ENCODE measurements at places on chromosomes 2 and 18.

- DNase-seq = no peak
Observed at GRCh38 chr2:18788592-18788991, 199.2 kb upstream of the NT5C1B start.

GRCh38 chr2:36741188-36741837 is 44.8 kb downstream of the VIT start:
- no peak for DNase-seq

DNA sequence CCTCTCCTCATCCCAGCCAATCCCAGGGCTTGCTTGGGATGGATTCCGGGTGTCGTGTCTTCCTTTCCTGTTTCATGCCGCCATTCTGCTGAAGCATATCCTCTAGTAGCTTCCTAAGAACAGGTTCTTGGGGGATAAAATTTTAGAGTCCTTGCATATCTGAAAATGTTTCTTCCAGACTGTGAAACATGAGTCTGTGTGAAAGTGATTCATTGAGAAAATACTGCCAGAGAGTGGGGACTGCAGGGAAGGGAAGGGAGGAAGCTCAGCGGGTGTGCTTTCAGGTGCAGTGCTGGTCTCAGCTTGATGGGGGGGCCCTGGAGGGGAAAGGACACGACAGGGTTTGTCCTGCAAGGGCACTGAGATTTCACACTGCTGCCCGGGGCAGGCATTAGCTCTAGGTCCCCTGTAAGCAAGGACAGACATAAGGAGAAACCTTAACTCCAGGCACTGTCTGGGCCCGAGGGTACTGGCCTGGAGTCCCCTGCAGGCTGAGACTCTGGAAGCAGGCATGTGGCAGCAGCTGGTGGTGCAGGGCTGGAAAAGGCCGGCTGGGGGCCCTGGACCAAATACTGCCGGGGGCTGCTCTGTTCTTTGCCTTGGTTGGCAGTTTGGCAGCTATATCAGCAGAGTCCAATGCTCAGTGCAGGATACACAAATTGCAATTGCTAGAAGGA is 97.6 kb upstream of the HS6ST1 start:
- no peak for DNase-seq

DNA sequence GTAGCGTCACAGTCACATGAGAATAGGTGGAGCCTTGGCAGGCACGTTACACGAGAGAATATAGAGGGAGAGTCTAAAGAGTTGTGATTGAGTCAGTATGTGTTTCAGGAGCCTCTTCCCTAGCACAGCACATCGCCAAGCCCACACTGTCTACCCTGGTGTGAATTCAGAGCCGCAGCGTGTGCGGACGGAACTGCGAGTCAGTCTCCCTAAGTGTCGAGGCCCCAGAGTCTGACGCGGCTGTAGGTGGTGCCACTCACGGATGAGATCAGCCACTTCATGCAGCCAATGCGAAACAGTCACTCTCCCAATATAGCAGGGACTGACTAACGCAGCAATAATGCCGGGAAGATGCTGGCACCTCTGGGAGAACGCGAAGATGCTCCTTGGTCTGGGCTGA is 587.3 kb upstream of the ID2 start:
- DNase-seq = no peak

DNA sequence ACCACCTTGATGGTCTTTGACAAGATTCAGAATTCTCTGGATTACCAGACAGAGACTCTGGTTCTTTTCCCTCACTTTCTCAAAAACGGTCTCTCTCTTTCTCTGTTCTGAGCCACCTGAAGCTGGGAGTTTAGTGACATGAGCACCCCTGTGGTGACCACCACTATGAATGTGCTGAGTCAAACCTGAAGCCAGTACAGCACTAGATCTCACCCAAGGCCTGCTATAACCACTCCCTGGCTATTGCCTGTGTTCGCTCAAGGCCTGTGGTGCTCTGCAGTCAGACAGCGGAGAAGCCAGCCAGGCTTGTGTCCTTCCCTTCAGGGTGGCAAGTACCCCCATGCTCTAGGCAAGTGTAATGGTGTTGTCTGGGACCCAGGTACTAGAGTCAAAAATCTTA is 828.9 kb upstream of the NXPH2 start:
- no peak for DNase-seq

DNA sequence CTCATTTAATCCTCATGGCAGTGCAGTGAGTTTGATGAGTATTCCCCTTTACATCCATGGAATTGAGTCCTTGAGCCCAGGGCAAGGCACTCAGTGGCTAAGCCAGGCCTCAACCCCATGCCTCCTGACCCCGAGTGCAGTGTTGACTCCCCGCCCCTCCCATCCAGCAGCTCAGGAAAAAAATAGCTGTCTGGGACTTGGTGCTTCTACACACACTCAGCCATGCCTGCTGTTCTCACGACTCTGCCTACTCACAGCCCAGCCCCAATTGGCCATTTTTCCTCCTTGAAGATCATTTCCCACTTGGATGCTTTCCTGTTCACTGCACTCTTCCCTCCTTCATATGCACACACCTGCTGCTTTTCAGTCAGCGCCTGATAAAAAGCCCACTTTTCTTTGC is 8.8 kb downstream of the FOSL2 start:
- no peak for DNase-seq

DNA sequence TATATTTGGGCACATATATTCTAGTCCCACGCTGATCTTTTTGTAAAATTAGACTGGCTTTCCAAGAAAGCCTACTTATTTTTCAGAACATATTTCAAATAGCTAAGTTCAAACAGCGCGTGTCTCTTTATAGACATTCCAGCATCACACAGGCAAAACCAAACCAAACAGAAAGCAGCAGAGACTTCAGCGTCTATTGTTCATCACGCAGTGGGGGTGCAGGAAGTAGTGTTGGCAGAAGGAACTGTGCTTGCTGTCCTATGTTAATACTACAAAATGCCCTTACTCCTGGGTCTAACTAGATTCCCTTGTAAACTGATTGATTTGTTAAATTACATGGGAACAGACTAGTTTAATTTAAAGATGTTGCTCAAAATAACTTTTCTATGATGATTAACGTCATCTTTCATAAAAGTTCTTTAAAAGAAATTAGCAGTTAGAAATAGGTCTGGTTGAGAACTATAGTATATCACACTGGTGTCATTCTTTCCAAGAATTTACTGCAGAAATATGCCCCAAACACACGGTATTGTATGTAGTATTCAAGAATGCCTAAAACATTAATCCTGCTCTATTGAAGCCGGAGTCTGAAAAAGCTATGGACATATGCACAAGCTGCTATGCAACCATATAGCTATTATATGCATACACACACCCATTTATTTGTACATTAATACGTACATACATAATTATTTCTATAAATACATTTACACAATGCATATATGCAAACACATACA is 436.3 kb downstream of the CBLN2 start:
- DNase-seq = no peak

- no peak for DNase-seq
Observed at GRCh38 chr18:42445359-42445758, 490.3 kb downstream of the PIK3C3 start.

DNA sequence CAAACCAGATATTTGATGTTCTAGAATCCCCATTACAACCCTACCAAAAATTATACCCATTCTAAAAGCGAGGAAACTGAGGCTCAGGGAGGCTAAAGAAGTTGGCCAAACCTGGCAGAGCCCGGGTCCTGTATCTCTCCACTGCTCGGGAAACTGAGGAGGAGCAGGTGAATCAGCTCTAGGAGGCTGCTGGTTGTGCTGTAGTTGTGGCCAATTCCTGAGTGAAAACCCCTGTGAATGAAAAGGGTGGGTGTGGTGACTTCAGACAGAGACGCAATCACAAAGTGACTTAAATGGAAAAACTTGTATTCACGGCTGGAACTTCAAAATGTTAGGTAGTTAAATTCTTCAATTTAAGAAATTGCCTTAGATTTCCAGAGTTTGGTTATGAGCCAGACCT is 105.7 kb upstream of the SEC11C start:
- no peak for DNase-seq

GRCh38 chr2:9799011-9799596 is 44.2 kb upstream of the TAF1B start:
- DNase-seq = no peak

GRCh38 chr18:42157420-42157819 is 202.4 kb downstream of the PIK3C3 start:
- no peak for DNase-seq

DNA sequence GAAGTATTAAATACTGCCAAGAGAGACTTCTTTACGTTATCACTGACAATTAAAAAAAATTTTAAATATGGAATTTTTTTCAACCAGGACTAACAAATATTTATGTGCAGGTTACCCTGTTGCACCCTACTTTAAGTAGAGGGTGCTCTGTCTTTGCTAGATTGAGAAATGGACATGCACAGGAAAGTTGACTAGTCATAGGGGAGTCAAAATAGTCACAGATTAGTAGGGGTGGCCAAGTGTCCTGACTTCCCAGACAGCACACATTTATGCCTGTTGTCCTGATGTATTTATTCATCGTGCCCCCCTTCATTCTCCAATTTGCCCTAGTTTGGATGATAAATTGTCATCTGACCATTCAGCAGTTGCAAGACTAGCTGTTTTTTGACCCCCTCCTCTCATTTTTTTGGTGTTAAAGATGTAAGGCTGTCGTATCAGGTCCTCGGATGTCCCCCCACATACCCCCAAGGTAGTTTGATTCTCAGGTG is 20.3 kb downstream of the CAB39 start:
- DNase-seq = no peak

- no peak for DNase-seq
Observed at GRCh38 chr2:111140815-111141214, 20.1 kb downstream of the BCL2L11 start.

GRCh38 chr18:37161491-37161890 is 332.6 kb downstream of the KIAA1328 start:
- no peak for DNase-seq
